ENCODE measurements at places on chromosomes 16 and 17. TPM values are rescaled to one million over a fixed set of nuclear protein-coding genes. Genes with fewer than 3 reads are reported as not detected.
A peak's percentile ranks its signal among the peaks of the same experiment; 100 is the strongest.

Gene CDRT15
- total RNA-seq: not detected

Gene ZNF778
- 9.1 TPM for total RNA-seq

Gene KRTAP4-1
- not detected for total RNA-seq

Gene C17orf58
- 10.3 TPM for total RNA-seq

Gene NEUROD2
- total RNA-seq: 0.17 TPM

Gene CFAP52
- 2.0 TPM for total RNA-seq

Gene MYH1
- total RNA-seq: 0.06 TPM

Gene MAFG
- total RNA-seq: 20.5 TPM

DNA sequence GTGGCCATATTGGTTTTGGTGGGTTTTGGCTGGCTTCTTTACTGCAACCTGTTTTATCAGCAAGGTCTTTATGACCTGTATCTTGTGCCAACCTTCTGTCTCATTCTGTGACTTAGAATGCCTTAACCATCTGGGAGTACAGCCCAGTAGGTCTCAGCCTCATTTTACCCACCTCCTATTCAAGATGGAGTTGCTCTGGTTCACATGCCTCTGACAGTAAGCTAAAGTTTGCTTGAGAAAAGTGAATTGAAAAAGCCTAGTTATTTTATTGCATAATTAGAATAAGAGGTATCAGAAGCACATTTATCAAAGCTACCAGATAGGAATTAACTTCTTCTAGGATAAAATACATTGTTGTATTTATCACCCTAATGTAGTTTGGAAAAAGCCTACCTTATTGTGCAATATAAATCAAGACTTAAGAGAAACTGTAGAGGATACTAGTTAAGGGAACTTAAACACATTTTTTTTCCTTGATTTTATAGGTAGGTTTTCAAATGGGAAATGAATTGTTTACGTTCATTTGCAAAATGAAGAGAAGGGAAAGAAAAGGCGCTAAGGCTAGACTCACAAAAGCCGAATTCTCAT, 202.3 kb upstream of the KCNJ16 start:
- ATAC-seq: no peak

- no peak for ATAC-seq
Measured at GRCh38 chr17:75799402-75799801, 14.8 kb downstream of the UNK start.

- no peak for ATAC-seq
Measured at GRCh38 chr16:84751241-84751640, 51.4 kb downstream of the USP10 start.

DNA sequence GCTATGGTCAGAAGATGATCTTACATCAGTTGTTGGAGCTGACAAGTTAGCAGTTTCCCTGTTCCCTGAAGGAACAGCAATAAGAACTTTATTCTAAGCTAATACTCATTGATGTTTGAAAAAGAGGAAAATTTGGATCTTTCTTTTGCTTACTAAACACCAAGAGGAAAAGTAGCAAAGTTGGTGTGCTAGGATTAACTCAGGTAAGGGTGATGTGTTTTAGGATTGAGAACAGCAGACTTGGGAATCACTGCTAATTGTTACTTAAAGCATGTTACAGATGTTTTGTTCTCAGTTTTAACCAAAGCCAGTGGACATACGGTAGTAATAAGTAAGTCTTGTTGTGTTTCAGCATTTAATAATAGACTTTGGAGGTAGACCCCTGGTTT, 3.7 kb downstream of the SETD6 start:
- no peak for ATAC-seq

GRCh38 chr17:35095741-35096140, 23.9 kb downstream of the RAD51D start:
- ATAC-seq: no peak

DNA sequence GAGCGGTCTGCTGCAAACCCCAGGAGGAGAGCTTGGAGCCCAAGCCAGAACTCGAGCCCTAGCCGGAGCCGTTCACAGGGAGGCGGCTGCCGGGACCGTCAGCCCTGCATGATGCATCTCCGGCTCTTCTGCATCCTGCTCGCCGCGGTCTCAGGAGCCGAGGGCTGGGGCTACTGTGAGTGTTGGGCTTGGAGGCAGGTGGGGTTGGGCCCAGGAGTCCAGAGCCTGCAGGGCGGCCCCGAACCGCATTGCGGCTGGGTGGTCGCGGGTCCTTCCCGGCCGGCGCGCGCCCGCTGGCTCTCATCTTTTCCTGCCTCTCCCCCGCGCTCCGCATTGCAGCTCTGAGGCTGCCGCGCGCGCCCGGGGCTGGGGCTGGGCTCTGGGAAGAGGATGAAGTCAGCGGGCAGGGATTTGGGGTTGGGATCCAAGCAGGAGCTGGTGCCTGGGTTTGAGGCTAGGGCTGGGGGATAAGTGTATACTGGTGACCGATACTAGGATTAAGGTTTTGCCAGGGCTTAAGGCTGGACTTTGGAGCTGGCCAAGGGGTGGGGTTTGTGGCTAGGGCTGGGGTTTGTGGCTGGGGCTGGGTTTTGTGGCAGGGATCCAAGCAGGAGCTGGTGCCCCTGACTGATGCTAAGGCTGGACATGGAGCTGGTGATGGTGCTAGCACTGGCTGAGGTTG, 532 bp downstream of the CNTNAP1 start:
- ATAC-seq: peak; percentile 41

DNA sequence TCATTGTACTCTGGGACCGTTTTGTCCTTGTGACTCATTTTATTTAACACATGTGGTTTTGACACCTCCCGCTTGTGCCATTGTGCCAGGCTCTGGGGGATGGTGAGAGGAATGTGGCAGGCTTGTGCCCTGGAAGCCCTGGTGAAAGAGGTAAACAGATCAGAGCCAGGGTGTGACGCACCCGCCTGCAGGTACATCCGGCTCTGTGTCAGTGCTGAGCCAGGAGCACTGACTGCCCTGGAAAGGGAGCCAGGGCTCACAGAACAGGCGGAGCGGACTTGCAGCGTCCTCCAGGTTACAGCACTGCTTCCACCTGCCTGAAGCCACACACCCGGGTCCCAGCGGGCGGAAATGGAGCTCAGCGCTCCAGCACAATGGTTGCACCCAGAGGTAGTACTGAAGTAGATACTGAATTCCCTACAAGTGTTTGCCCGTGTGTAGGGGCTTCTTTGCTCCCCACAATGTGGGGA, 30.6 kb downstream of the CDRT15 start:
- no peak for ATAC-seq

- no peak for ATAC-seq
Measured at GRCh38 chr17:81707725-81708646, 4.1 kb upstream of the SLC25A10 start.

DNA sequence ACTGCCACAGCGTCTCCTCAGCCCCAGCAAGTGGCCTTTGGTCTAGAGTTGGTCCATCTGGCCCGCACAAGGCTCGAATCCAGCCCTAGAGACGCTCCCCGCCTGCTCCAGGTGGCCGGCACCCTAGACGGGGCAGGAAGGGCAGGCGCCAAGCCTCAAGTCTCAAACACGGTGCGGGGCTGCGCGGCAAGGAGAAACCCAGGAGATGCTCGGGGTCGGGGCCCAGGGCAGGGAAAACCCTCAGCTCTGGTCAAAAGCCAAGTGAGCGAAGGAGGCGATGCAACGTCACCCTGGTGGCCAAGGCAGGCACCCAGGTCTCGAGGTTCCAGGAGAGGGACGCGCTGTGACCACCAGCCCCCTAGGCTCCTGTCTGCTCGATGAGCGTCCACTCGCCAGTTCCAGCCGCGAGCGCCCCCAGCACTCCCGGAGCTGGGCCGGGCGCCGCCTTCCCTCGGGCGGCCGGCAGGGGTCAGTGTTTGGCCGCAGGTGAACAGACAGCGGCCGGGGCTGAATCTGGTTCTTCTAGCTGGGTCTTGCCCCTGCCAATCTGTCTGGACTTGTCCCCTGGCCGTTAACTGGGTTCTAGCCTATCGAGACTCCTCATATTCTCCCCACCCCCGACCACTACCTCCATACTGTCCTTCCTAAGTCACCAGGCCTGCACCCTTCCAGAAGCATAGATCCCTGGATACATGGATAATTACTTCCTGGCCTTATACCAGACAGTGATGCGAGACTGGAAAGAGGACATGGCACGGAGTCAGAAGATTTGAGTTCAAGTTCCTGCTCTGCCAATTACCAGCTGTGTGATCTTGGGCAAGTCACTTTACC, 44.0 kb downstream of the PRAC1 start:
- peak; percentile 90 for ATAC-seq

- ATAC-seq: peak; percentile 70
Measured at GRCh38 chr16:82936941-82937551, 310.3 kb downstream of the CDH13 start.

- ATAC-seq: no peak
Measured at GRCh38 chr17:66098040-66098439, 93.9 kb downstream of the CEP112 start.

GRCh38 chr17:48391444-48391843, 38.6 kb downstream of the SKAP1 start:
- ATAC-seq: no peak

DNA sequence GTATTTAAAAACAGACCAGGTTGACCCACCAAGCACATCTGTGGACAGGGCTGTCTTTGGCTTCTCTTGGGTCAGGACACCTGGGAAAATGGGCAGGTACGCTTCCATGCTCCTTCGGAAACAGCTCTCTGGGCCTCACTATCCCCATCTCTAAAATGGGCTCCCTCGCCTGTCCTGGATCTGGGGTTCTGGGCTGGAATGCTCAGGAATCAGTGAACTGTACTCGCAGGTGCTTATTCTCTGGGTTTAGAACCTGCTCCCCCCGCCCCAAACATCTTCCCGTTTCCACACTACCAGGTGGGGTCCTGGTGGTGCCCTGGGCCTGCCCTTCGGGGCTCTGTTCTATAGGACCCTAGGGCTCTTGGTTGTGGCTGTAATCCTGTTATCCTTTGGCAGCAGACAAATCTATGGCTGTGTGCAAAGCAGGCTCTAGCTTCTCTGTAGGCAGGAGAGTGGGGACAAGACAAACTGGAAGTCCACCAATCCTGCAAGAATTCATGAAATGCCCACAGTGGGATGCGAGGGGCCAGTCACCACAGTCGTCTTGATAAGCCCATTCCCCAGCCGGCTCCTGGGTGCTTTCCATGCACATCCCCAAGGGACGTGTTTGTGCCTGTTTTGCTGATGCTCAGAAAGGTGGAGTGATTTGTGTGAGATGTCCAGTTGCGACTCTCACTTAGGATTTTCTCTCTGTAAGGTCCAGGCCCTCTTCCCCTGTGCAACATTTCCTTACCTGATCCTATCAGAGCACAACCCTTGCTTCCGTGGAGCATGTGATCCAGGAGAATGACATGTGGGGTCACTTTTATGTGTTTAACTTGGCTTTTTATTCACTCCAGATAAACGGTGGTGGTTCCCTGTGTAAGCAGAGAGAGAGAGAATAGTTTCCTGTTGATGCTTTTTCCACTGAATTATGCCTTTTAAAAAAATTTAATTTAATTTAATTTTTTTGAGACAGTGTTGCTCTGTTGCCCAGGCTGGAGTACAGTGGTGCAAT, 37.2 kb downstream of the HAPSTR1 start:
- no peak for ATAC-seq

DNA sequence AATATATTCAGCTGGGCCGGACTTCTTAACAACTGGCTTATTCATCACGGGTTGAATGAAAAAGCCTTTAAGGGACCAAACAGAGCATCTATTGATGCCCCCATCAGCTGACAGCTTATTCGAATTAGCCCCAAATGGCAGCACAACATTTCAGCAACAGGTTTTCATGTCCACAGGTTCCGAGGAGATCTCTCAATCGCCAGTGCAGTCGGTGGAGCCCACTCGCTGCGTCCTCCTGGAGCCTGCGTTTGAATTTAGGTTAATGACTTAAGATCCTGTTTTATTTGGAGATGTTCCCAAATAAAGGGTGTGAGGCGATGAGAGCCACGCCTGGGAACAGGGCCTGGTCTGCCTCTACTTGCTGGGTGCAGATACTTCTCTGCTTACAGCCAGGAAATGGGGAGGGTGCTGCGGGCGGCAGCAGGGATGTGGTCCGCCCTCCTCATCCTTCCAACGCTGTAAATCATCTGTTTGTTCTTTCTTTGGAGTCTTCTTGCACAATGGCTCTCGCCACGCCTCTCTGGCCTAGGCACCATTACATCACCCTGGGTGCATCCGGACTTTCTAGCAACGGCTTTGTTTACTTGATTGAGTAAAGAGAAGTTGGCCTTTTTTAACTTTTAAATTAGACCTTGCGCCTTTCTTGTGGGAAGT, 22.6 kb downstream of the NDE1 start:
- peak; percentile 96 for ATAC-seq

GRCh38 chr17:42119301-42119700, 1.9 kb downstream of the KAT2A start:
- no peak for ATAC-seq

- ATAC-seq: no peak
Measured at GRCh38 chr16:23156946-23157460, 7.8 kb upstream of the USP31 start.

GRCh38 chr16:89191901-89192185, 8.5 kb downstream of the SLC22A31 start:
- ATAC-seq: no peak

GRCh38 chr16:88701581-88702370, 4.4 kb downstream of the RNF166 start:
- ATAC-seq: no peak

DNA sequence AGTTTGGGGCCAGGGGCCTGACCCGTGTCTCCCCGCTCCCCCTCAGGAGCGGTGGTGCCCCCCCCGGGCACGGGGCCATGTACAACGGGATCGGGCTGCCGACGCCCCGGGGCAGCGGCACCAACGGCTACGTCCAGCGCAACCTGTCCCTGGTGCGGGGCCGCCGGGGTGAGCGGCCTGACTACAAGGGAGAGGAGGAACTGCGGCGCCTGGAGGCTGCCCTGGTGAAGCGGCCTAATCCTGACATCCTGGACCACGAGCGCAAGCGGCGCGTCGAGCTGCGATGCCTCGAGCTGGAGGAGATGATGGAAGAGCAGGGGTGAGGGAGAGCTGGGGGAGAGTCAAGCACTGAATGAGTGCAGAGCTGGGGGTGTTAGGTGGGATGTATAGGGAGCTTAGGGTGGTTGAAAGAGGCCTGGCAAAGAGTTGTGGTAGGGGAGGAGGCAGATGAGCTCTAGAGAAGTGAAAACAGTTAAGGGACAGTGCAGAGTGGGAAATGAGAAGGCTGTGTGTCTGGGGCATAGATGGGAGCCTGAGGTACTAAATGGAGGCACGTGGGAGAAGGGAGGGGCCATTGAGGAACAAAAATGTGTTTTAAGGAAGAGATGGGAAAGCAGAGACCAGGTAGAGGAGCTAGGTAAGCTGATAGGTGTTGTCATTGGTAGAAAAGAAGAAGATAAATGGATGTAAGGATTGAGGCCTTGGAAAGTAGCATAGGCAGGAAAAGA, 4.0 kb downstream of the SRRM2 start:
- ATAC-seq: no peak

GRCh38 chr17:4573115-4573514, 11.2 kb upstream of the SMTNL2 start:
- no peak for ATAC-seq

DNA sequence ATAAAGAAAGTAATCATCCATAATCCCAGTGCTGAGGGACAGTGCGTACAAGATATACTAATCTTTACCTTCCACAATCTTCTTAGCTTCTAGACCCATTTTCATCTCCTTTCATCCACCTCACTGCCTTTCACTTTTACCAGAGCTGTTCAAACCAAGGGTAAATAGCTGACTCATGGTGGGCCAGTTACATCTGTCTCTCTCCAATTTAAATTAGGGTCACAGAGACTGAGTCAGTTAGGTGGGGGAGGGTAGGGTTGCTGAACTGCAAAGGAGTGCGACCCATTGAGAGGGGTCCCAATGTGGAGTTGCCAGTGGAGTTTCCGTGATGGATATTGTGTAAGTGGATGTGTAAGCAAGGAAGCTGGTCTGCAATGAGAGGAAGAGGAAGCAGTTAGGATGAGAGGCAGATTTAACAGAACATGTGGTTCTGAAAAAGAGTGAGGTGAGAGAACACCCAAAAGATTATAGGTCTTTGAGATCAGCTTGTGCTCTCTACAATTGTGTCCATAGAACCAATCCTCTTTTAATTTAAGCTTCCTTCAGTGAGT, 83.5 kb downstream of the GP2 start:
- ATAC-seq: peak; percentile 40
